ENCODE measurements at places on chromosomes 3 and 15. TPM values are rescaled to one million over a fixed set of nuclear protein-coding genes. Genes with fewer than 3 reads are reported as not detected.

The FOXL2 gene
- 3.5 TPM for total RNA-seq

The CMTM6 gene
- total RNA-seq: 123 TPM

The NAALADL2 gene
- 2.6 TPM for total RNA-seq

The ARID3B gene
- total RNA-seq: 114 TPM

The MOBP gene
- not detected for total RNA-seq

The FSIP1 gene
- total RNA-seq: 2.1 TPM

All from GM23338 (cell line).